ENCODE measurements at places on chromosomes 6 and 20.

- DNase-seq: no peak
These were observed 19.5 kb downstream of the SYTL3 start for GRCh38 chr6:158669145-158670035.

DNA sequence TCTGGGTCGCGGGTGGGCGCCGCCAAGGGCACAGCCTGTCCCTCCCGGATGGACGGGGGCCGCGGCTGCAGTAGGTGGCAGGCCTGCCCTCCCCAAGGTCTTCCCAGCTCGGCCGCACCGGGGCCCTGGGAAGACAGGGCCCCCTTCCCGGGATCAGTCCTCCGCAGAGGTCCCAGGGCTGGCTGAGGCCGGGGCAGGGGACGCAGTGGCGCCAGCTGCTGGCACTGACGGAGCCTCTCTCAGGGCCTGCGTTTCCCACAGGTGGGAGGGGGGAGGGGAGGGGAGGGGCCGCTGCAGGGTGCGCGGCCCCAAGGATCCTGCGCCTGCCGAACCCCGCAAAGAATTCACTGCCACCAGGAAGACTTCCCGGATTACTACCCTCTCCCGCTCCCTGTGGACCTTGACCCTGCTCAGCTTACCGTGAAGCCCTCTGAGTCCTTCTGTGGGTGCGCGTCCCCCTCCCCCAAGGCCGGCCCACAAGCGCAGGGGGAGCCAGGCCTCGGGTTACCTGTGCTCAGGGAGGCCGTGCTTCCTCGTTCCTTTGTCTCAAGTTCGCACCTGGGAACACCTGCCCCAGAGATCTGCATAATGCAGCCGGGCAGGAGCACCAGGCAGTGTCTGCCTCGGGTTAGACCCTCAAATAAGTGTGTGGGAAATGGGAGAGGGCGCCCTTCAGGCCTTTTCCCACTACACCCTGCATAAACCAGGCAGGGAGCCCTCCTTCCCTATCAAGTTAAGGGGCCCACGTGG, 5.1 kb downstream of the LZTS3 start:
- no peak for DNase-seq

DNA sequence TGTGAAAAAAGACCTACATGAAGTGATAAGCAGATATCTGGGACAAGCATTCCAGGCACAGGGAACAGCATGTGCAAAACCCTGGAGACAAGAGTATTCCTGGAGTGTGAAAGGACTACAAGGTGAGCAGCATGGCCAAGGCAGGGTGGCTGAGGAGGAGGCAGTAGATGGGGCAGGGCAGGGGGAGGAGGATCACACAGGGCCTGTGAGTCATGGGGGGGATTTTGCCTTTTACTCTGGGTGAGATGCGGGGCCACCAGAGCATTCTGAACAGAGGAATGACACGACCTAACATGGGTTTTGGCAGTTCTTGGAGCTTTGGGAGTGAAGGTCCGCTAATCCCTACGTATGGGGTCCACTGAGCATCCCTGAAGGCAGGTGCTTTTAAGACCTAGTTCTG, 69.8 kb upstream of the CCN6 start:
- no peak for DNase-seq

DNA sequence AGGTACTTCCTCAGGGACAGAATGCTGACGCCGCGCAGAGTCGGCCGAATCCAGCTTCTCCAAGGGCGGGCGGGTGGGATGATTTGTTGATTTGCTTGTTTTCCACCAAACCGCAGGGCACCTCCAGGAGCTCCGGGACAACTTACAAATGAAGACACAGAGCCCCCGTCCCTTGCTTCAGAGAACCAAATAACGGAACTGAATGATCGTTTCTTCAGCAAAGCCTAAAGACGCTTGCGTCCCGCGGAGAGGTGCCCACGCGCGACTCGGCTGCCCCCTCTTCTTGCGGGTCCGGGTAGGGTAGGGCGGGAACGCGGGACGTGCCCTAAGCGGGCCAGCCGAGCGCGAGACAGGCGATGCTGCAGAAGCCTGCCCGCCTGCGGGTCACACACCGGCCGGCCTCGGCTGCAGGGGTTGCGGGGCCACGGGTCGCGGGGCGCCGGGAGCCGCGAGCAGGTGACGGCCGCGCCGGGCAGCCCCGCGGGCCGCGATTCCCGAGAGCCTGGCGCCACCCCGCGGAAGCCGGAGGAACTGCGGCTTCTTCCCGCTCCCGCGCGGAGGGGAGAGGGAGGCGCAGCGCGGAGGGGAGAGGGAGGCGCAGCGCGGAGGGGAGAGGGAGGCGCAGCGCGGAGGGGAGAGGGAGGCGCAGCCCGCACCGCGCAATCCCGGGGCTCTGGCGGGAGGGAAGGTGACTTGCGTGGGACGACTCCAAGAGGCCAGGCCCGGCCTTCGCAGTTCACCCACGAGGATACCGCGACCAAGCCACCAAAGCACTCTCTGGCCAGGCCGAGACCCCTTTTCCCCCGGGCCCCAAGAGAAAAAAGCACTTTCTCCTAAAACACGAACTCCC, 7.7 kb upstream of the FOXF2 start:
- DNase-seq: peak; percentile 45

- no peak for DNase-seq
These were observed 231.0 kb downstream of the QKI start for GRCh38 chr6:163645560-163645959.
